Activated CD8-positive, alpha-beta memory T cell treated with anti-CD3 and anti-CD28 coated beads for 36 hours (primary cell): ENCODE measurements at places on chromosomes 5 and 9. TPM values are rescaled to one million over a fixed set of nuclear protein-coding genes. Genes with fewer than 3 reads are reported as not detected.

The MYO10 gene
- total RNA-seq, result not detected

The SGCD gene
- 0.02 TPM for total RNA-seq

The GRAMD2B gene
- total RNA-seq, result 10.1 TPM

The PCDHGB5 gene
- 0.15 TPM for total RNA-seq

The SPINK1 gene
- total RNA-seq, result not detected

The GPX3 gene
- not detected for total RNA-seq

The FSTL4 gene
- not detected for total RNA-seq

The TIFAB gene
- total RNA-seq, result not detected

The CAMK2A gene
- total RNA-seq, result not detected
